ENCODE measurements at places on chromosomes 6 and 20. TPM values are rescaled to one million over a fixed set of nuclear protein-coding genes. Genes with fewer than 3 reads are reported as not detected.

The THEMIS gene
- polyA plus RNA-seq, result 107 TPM

DNA sequence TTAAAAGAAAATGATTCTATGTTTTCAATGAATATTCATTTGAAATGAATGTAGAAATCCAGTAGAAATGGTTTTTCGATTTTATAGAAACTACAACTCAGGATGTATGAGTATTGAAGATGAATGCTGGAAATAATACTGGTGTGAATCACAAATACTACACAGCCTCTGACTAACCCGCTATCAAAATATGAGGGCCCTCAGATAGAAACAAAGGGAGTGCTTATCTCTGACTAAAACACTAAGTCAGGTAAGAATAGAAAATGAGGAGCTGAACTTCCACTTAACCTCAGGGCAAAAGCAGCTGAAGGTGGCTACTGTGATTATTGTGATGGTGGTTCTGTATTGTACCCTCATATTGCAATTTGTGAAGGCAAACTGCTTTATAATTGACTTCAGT is 220.9 kb upstream of the RNF217 start:
- H3K36me3 ChIP-seq, result no peaks in the 10 kb centered on the region
- no peak for DNase-seq
- no peak overlapping the region for H3K4me3 ChIP-seq
- no peaks in the 10 kb centered on the region for H3K4me1 ChIP-seq

The SLC26A8 gene
- polyA plus RNA-seq, result not detected

GRCh38 chr20:47561603-47562583 is 60.2 kb downstream of the NCOA3 start:
- no peaks in the 10 kb centered on the region for H3K36me3 ChIP-seq
- no peak overlapping the region for H3K27ac ChIP-seq
- no peak overlapping the region for H3K4me3 ChIP-seq
- DNase-seq, result no peak
- H3K27me3 ChIP-seq, result no peaks in the 10 kb centered on the region

The KCNQ2 gene
- polyA plus RNA-seq, result not detected

DNA sequence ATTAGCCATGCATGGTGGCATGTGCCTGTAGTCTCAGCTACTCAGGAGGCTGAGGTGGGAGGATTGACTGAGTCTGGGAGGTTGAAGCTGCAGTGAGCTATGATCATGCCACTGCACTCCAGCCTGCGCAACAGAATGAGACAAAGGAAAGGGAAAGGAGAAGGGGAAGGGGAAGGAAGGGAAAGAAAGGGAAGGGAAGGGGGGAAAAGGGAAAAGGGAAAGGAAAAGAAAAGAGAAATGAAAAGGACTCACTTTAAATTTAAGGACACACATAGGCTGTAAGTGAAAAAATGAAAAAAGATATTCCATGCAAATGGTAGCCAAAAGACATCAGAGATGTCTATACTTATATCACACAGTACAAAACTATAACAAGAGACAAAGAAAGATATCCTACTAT is 74.2 kb downstream of the COL21A1 start:
- H3K27me3 ChIP-seq, result no peaks in the 10 kb centered on the region
- no peaks in the 10 kb centered on the region for H3K4me1 ChIP-seq
- no peak for DNase-seq
- no peak overlapping the region for H3K27ac ChIP-seq
- no peak overlapping the region for H3K4me3 ChIP-seq
- H3K36me3 ChIP-seq, result no peaks in the 10 kb centered on the region

- no peaks in the 10 kb centered on the region for H3K27me3 ChIP-seq
- no peaks in the 10 kb centered on the region for H3K36me3 ChIP-seq
- H3K4me1 ChIP-seq, result no peaks in the 10 kb centered on the region
Observed at GRCh38 chr20:14178952-14179351, 158.5 kb downstream of the FLRT3 start.

- no peak for DNase-seq
- H3K4me3 ChIP-seq, result no peak overlapping the region
- no peaks in the 10 kb centered on the region for H3K27me3 ChIP-seq
- H3K4me1 ChIP-seq, result no peaks in the 10 kb centered on the region
- H3K27ac ChIP-seq, result no peak overlapping the region
Observed at GRCh38 chr6:15232836-15233510, 12.9 kb upstream of the JARID2 start.

GRCh38 chr6:31878726-31879125 is at the start of gene SLC44A4:
Gene SLC44A4, minus strand, starts transcription at chr6:31878997. Its CDS starts 17 bp downstream, at chr6:31878980.
- no peaks in the 10 kb centered on the region for H3K4me1 ChIP-seq
- H3K27me3 ChIP-seq, result no peaks in the 10 kb centered on the region
- no peak within 1 kb of the TSS for H3K4me3 ChIP-seq
- DNase-seq, result no peak

DNA sequence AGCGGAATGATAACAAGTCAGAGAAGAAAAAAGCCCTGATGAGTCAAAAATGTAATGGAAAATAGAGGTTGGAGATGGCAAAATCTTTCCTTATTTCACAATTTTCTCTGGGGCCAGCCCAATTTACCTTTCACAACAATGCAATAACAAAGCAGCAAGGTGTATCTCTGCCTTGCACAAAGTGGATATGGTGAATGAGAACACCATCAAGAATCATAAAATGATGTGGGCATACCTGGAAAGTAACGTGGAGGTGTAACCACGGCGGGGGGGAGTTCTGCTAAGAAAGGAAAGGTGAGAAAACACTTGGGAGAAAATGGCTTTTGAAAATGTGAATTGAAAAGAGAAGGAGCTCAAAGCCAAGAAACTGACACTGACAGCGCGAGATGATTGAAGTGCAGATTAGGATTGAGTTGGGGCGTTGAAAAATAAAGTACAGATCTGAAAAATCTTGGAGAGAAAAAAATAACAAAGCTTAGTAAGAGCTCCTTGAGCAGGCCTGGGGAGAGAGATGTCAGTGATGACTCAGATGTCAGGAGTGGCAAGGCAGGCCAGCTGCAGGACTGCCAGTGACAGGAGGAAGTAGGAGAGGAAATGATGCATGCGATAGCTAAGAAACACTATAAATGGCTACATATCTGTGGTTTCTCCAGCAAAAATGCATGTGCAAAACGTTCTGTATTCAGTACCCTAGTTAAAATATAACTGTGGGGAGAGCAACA is 26.2 kb downstream of the ARHGAP18 start:
- DNase-seq, result peak; percentile 77
- H3K27ac ChIP-seq, result peak overlapping the region; percentile 64
- H3K4me1 ChIP-seq, result peaks cover 49% of the 10 kb centered on the region
- H3K4me3 ChIP-seq, result no peak overlapping the region
- H3K36me3 ChIP-seq, result no peaks in the 10 kb centered on the region

DNA sequence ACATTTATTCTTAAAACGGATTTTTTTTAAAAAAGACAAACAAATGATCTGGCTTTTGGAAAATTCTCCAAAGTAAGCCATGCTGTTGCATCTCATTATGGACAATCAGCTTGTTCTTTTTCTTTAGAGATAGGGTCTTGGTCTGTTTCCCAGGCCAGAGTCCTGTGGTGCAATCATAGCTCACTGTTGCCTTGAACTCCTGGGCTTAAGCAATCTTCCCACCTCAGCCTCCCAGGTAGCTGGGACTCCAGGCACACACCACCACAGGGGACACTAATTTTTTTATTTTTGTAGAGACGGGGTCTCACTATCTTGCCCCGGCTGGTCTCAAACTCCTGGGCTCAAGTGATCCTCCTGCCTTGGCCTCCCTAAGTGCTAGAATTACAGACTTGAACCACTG is 45.9 kb upstream of the TGM3 start:
- no peaks in the 10 kb centered on the region for H3K27me3 ChIP-seq
- no peak overlapping the region for H3K4me3 ChIP-seq
- no peaks in the 10 kb centered on the region for H3K4me1 ChIP-seq
- no peak for DNase-seq

- H3K27me3 ChIP-seq, result no peaks in the 10 kb centered on the region
- DNase-seq, result no peak
- no peaks in the 10 kb centered on the region for H3K36me3 ChIP-seq
- no peaks in the 10 kb centered on the region for H3K4me1 ChIP-seq
- H3K27ac ChIP-seq, result no peak overlapping the region
Observed at GRCh38 chr20:17556837-17557674, 12.8 kb upstream of the DSTN start.

The SLC35D3 gene
- polyA plus RNA-seq, result not detected

The MAFB gene
- not detected for polyA plus RNA-seq

GRCh38 chr6:34027445-34027936 is 118.4 kb downstream of the GRM4 start:
- no peaks in the 10 kb centered on the region for H3K36me3 ChIP-seq
- H3K4me1 ChIP-seq, result no peaks in the 10 kb centered on the region
- DNase-seq, result peak; percentile 50

The RUNX2 gene
- polyA plus RNA-seq, result 16.1 TPM

GRCh38 chr6:137512757-137513605 is 18.8 kb upstream of the OLIG3 start:
- DNase-seq, result no peak
- H3K27ac ChIP-seq, result no peak overlapping the region
- H3K4me1 ChIP-seq, result no peaks in the 10 kb centered on the region
- H3K4me3 ChIP-seq, result no peak overlapping the region

DNA sequence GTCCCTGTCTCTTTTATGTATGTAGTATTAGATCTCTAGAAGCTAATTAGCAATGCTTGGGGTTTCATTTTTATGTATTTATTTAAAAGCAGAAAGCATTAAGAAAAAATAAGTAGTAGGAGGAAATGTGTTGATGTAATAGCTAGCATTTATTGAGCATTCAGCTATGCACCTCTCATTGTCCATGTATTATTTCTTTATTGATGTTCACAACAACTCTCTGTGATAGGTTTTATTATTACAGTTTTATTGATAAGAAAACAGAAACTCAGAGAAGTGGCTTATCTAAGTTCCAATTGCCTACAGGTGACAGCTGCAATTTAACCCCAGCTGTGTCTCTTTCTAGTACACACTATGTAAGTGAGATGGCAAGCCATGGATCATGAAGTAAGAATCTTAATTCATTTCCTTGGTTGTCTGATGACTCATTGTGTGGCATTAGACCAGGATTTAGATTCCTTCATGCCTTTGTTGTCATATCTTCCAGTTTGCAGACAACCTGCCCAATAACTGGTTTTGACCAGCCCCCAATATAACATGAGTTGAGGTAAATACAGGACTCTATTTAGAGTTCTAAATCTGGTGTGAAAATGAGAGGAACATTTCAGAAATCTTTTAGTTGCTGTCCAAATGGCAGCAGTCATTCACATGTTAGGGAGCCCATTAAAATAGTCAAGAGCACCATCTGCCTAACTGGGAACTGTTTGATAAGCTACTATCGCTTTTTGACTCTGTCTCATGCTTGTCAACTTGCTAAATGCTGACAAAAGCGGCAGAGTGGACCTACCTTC is 170.8 kb upstream of the PHACTR1 start:
- no peak for DNase-seq
- H3K4me3 ChIP-seq, result no peak overlapping the region
- no peaks in the 10 kb centered on the region for H3K36me3 ChIP-seq
- H3K27ac ChIP-seq, result no peak overlapping the region
- no peaks in the 10 kb centered on the region for H3K27me3 ChIP-seq

The EYA2 gene
- not detected for polyA plus RNA-seq

DNA sequence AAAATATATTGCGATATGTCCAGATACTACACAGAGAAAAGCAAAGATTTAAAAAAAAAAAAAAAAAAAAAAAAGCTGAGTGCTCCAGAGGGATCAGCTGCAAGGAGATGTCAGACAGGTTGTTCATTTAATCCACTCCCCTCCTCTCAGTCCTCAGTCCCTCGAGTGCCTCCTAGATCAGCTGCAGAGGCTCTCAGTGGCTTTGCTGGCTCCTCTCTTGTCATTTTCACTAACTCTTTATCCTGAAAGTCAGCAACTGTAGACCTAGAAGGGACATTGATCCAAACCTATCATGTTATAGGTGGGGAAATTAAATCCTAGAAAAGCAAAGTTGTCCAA is 61.6 kb downstream of the KIAA0319 start:
- no peak overlapping the region for H3K27ac ChIP-seq
- no peak overlapping the region for H3K4me3 ChIP-seq
- peaks cover 5% of the 10 kb centered on the region for H3K4me1 ChIP-seq
- H3K27me3 ChIP-seq, result no peaks in the 10 kb centered on the region
- no peaks in the 10 kb centered on the region for H3K36me3 ChIP-seq

The FGD2 gene
- 0.53 TPM for polyA plus RNA-seq

The ATAT1 gene
- polyA plus RNA-seq, result 1.5 TPM

GRCh38 chr6:139821676-139822223 is 447.3 kb upstream of the CITED2 start:
- H3K4me3 ChIP-seq, result no peak overlapping the region
- no peak overlapping the region for H3K27ac ChIP-seq
- H3K36me3 ChIP-seq, result no peaks in the 10 kb centered on the region
- DNase-seq, result no peak
- no peaks in the 10 kb centered on the region for H3K27me3 ChIP-seq

GRCh38 chr6:2454180-2454579 is 208.8 kb upstream of the GMDS start:
- H3K4me3 ChIP-seq, result no peak overlapping the region
- H3K27me3 ChIP-seq, result no peaks in the 10 kb centered on the region
- no peaks in the 10 kb centered on the region for H3K4me1 ChIP-seq
- DNase-seq, result no peak
- no peak overlapping the region for H3K27ac ChIP-seq

The ADGRF5 gene
- polyA plus RNA-seq, result not detected

GRCh38 chr6:56772737-56773184 is 130.1 kb upstream of the DST start:
- no peaks in the 10 kb centered on the region for H3K27me3 ChIP-seq
- no peaks in the 10 kb centered on the region for H3K36me3 ChIP-seq
- no peaks in the 10 kb centered on the region for H3K4me1 ChIP-seq

DNA sequence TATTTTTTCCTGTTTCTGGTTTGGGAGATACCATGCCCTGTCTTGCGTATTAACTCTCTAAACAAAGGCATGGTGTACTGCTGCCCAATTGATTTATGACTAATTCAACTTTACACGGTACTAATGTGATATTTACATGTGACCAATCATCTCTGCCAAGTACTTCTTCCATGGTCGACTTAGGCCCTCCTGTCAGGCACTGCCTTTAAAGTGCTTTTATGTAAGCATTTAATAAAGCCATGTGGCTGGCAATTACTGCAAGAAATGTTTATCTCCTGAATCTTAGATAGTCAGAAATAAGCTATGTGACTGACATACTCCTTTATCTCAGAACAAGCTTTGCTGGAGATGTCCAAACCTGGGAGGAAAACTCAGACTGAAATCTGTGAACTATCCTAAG is 323.4 kb downstream of the BTBD3 start:
- H3K36me3 ChIP-seq, result no peaks in the 10 kb centered on the region
- H3K27ac ChIP-seq, result no peak overlapping the region
- no peaks in the 10 kb centered on the region for H3K27me3 ChIP-seq
- DNase-seq, result no peak
- no peaks in the 10 kb centered on the region for H3K4me1 ChIP-seq

- no peak overlapping the region for H3K27ac ChIP-seq
- no peak for DNase-seq
- no peaks in the 10 kb centered on the region for H3K27me3 ChIP-seq
- no peak overlapping the region for H3K4me3 ChIP-seq
- no peaks in the 10 kb centered on the region for H3K4me1 ChIP-seq
Observed at GRCh38 chr6:9292975-9293374, 857.6 kb upstream of the SLC35B3 start.

The LZTS3 gene
- polyA plus RNA-seq, result 0.35 TPM

GRCh38 chr6:56335726-56336125 is 88.3 kb upstream of the COL21A1 start:
- no peaks in the 10 kb centered on the region for H3K27me3 ChIP-seq
- no peak for DNase-seq
- H3K4me3 ChIP-seq, result no peak overlapping the region
- H3K27ac ChIP-seq, result no peak overlapping the region
- no peaks in the 10 kb centered on the region for H3K4me1 ChIP-seq
- H3K36me3 ChIP-seq, result no peaks in the 10 kb centered on the region

The RREB1 gene
- 8.5 TPM for polyA plus RNA-seq

The CDSN gene
- not detected for polyA plus RNA-seq
